Globus pallidus (tissue), 1 donor: ENCODE measurements at places on chromosomes 1 and 21.

- DNase-seq: peak; percentile 63
These were observed 4.7 kb upstream of the FAAP20 start for GRCh38 chr1:2199042-2199810.

GRCh38 chr1:78096017-78096416, 50.3 kb downstream of the GIPC2 start:
- DNase-seq: peak; percentile 11

GRCh38 chr1:28045777-28046176, 42.6 kb downstream of the EYA3 start:
- DNase-seq: no peak

GRCh38 chr1:39898648-39899603, 2.8 kb downstream of the MYCL start:
- peak; percentile 80 for DNase-seq

DNA sequence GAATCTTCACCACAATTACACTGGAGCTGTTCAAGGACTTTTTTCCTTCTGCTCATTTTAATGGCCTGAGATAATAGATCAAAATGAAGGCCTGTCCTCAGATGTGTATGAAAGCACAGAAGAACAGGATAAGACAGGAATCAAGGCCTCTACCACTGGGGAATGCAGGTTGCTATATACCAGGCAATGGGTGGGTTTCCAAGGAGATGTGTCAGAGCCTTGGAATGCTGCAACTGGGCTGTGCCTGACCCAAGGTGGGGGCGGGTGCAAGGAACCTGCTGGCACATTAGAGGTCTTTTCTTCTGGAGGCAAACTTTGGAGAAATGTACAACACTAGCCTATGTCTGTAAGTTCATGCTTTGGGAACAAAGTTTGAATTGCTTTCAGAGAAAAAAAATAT, 21.7 kb upstream of the LAMC2 start:
- no peak for DNase-seq

DNA sequence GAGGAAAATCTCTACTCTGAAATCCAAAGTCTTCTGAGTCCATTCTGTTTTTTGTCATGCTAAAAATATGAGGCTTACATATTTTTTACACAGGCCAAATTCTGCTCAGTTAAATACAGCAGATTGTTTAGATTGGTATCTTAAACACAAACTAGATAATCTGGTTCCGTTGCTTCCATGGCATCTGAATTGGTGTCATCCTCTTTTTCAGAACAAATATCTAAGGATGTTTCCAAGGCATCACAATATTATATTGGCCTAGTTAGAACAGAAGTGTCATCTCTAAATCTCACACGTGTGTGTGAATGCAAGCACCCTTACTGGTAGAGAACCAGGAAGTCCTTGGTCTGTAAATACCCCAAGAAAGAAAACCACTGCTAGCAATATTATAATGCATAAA, 151.2 kb downstream of the NRIP1 start:
- no peak for DNase-seq

GRCh38 chr1:9275161-9275560, 17.5 kb upstream of the SPSB1 start:
- DNase-seq: no peak

GRCh38 chr1:23163395-23163794, 5.3 kb downstream of the LUZP1 start:
- no peak for DNase-seq

- no peak for DNase-seq
These were observed 160.1 kb downstream of the PTPRC start for GRCh38 chr1:198798923-198799386.

DNA sequence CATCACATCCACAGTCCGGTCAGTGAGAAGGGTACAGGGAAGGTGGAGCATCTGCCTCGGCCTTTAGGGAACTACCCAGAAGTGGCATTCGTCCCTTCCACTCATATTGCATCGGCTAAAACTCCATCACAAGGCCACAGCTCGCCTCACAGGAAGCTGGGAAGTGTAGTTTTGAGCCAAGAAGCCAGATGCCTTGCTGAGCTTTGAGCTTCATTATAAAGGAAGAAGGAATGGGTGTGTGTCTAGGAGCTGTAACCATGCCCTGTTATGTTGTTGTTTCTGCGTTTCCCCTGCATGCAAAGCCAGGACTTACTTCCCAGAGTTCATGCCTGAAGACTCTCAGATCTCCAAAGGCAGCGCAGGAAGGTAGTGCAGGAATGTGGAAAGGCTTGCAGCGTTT, 61.1 kb downstream of the OPTC start:
- DNase-seq: no peak

DNA sequence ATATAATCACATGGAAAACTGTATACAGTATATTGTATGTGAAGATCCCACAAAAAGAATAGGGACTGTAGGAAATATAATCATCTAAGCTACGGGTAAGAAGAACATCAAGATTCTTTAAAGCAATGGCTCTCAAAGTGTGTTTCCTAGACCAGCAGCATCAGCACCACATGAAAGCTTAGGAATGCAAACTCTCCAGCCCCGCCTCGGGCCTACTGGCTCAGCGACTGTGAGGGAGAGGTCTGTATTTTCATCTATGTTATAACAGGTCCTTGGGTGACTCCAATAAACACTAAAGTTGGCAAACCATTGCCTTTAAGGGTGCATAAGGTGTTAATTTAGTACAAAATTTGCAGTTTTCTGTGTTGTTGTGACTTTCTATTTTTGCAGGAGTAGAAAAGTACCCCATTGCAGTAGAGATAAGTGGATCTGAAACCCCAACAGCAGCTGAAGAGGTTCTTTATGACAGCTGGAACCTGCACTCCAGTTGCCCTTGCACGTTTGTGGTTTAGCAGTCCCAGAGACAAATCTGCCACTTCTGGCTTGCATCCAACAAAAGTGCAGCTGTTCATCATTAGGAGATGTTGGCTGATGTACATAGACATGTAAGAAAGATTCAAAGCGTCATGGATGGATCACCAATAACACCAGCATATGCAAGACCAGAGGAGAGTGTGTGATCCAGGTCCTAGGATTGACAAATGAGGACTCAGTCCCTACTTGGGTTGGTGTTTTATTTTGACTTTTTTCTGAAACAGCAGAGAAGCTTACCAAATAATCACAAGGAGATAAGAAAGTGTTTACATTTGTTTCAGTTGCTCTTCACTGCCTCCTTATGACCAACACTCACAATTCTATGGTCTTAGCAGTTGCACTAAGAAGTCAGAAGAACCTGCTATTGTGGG, 15.9 kb upstream of the IFNAR1 start:
- DNase-seq: no peak

GRCh38 chr1:204282761-204283221, 69.0 kb upstream of the GOLT1A start:
- no peak for DNase-seq
